Left lobe of liver (tissue), 2 donors: ENCODE measurements at places on chromosomes 5 and 9. TPM values are rescaled to one million over a fixed set of nuclear protein-coding genes. Genes with fewer than 3 reads are reported as not detected.

Gene LIX1
- total RNA-seq, result not detected

Gene CCNG1
- 89.5 TPM for total RNA-seq

Gene FGF10
- total RNA-seq, result 0.08 TPM

Gene SEMA6A
- 7.9 TPM for total RNA-seq

Gene PCDHA11
- 0.23 TPM for total RNA-seq

Gene PCDHA9
- not detected for total RNA-seq

Gene IGFBPL1
- not detected for total RNA-seq

Gene LYSMD3
- 12.6 TPM for total RNA-seq

Gene DRD1
- 0.13 TPM for total RNA-seq

Gene NMUR2
- total RNA-seq, result not detected

Gene WWC1
- 11.2 TPM for total RNA-seq

Gene PITX1
- total RNA-seq, result 0.40 TPM

Gene C5orf46
- total RNA-seq, result not detected
